ENCODE measurements at places on chromosomes 11 and 22.
A peak's percentile ranks its signal among the peaks of the same experiment; 100 is the strongest.

DNA sequence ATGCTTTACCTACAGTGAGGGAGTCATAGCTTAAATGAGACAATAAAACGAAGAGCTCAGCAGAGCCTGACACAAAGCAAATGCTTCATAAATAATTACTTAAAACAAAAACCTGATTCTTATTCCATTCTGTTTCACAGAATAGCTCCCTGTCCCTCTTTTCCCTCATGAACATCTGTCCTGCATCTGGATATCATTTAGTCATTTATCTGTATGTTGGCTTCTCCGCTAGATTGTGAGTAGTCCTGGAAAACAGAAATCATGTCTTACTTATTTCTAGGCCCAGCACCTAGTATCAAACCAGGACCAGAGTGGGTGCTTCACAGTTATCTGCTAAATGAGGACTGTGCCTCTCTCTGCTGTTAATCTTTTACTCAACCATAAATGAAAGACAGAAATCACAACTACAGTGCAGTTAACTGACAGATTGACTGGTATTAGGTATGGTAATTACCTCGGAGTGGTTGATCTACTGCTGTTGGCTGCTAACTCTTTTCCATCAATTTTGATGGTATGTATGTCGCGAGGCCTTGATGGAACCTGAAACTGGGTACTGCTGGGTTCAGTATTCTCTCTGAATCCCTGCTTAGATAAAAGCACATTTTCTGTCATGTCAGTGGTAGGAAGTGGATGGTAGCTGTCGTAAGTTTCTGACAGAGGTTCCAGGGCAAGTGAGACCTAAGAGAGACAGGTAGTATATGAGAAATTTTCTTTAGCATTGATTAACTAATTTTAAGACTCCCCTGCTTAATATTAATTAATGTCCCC lies 31.5 kb downstream of the C2CD3 start:
- no peak for DNase-seq

DNA sequence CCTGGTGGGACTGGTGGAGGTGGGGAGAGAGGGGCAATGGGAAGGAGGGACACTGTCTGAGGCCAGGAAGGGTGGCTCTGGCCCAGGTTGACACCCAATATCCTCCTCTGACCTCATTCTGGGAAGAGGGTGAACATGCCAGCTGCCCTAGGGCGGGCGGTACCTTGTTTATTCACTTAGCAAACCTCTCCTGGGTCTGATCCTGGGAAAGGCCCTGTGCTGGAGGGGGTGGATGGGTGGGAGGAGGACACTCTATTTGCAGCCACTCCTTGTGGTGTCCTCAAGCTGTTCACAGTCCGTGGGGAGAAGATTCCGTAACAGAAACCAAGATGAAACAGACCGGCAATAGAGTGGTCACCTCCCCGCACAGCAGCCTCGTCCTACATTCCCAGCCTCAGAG lies 49.7 kb upstream of the EIF3D start:
- DNase-seq, result no peak

DNA sequence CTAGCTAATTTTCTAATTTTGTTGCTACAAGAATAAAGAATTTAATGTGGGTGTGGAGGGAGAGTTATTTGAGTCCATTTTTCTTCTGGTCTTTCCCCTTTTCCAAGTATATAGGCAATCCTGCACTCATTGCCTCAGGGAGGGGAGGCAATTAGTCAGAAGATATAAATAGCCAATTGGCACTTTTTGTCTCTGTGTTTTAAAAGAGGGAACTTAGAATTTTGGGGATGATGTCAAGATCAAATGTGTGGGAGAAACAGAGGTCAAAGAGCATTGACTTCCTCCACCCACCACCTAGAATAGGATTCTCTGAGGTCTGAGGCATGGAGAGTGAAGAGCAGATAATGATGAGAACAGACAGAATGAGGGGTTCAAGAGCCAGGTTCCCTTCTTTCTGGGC lies 120.3 kb upstream of the ZC3H12C start:
- no peak for DNase-seq

DNA sequence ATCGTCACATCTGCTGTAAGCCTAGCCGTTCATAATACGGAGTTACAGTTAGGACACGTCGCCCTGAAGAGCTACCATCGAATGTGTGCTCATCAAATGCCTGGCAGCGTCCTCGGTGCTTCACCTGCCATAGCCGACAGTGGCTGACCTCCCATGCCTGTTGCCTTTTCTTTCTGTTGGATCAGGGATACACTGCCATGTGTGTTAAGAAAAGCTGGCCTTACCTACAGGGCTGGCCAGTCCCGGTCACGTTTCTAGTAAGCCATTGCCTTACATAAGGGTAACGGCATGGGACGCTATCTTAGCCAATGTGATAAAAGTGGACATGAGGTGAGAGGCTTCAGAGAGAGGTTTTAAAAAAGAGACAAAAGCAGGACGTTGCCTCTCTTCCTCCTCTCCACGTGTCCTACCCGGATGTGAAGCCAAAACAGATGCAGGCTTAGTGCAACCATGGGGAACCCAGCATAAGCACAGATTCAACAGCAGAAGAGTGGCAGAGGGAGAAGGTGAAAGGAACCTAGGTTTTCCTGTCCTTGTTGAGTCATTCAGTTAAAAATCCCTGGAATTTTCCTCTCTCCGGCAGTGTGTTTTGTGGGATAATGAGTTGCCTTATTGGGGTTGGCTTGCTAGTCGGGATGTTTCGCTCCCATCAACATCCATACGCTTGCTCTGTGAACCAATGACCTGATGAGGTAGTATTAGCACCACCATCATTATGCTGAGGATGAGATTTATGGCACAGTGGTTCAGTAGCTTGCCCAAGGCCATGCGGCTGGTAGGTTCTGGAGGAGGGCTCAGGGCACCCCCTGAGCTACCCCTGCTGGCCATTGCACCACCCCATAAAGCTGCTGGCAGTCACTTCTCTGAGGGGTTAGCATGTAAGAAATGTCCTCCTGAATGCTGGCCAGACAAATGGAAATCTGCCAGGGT lies 67.4 kb upstream of the B3GAT1 start:
- DNase-seq, result no peak

DNA sequence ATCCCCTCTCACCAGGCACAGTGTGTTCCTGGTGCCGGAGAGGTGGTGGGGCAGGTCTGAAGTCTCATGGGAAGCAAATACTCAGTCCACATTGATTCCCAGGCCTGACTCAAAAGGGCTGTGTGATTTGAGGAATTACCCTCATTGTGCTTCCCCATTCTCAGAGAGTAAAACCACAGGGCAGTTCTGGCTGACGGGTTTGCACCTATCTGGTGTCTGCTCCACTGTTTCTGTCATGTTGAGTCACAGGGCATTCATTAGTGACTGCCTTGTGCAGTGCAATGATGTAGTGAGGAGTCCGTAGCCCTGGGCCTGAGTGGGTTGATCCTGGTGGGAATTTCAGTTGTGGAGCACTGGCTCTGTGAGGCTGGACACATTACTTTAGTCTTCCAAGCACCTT lies 85.2 kb upstream of the ARHGAP20 start:
- DNase-seq, result peak; percentile 7
